ENCODE measurements at places on chromosomes 13 and 19.

GRCh38 chr19:43784241-43784980 lies 3.6 kb upstream of the KCNN4 start:
- DNase-seq, result peak; percentile 44

DNA sequence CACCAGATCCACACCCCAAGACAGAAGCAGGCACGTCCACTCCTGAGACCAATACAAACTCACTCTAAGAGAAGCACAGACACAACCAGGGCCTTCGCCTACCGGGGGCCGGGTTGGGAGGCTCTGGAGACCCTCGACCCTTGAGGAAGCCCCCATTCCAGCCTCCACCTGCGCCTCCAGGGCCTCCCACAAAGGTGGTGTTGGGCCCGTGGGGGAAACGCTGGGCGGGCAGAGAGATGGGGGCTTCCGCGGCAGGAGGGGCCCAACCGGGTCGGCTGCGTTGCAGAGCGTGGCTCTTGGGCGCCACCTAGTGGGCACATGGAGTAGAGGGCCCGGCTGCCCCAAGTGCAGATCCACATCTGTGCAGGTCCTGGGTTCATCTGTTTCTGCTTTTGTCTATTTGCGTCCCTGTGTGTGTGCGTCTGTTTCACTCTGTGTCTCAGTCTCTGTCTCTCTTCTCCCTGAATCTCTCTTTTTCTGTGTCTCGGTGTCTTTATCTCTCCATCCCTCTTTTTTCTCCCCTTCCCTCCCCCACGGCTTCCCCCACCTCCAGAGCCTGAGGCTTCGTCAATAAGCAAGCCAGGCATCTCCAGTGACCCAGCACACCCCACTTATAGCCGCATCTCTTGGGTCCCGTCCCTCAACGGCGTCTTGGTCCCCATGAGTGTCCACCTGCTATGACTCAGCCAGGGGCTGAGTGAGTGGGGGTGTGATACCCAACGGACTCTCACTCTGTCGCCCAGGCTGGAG lies 10.5 kb upstream of the TINCR start:
- DNase-seq, result peak; percentile 97

DNA sequence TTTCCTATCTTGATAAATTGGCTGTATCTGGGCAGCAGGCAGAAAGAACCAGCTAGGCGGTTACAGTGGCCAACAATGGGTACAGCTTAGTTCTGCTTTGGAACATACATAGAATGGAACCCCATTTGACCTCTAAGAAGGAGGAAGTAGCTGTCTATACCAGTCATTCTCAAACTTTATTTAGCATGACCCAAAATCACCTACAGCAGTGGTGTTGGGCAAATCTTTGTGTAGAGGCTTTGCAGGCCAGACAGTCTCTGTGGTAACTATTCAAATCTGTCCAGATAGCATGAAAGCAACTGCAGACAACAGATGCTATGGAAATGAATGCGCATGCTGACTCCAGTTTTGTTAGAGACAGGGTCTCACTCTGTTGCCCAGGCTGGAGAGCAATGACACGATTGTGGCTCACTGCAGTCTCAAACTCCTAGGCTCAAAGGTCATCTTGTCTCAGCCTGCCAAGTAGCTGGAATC lies 12.0 kb upstream of the KCNC3 start:
- DNase-seq, result no peak

DNA sequence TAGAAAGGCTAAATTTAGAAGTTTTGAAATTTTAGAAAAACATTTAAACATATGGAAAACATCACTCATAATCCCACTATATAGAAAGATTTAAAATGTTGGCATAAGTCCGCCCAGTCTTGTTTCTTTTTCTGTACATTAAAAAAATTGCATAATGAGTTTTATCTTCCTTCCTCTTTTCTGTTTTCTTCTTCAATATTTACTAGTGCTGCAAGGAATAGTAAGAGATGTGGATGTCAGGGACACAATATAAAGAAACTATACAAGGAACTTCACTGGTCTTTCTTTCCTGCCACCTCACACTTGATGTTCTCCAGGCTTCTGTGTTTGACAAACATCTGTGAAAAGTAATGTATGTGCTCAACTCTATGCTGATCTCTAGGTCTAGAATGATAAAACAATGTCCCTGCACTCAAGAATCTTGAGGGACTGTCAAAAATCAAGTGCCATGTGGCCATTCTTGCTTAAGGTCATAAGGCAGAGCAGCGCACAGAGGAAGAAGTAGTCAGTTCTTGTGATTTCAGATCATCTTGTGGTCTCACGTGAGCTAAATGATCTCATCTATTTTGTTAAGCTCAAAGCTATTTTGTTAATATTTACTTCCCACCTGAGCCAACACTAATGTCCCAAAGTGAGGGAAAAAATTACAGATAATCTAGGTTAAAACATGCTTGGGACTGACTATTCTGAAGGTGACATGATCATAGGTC lies 186.9 kb upstream of the OBI1 start:
- DNase-seq, result no peak

DNA sequence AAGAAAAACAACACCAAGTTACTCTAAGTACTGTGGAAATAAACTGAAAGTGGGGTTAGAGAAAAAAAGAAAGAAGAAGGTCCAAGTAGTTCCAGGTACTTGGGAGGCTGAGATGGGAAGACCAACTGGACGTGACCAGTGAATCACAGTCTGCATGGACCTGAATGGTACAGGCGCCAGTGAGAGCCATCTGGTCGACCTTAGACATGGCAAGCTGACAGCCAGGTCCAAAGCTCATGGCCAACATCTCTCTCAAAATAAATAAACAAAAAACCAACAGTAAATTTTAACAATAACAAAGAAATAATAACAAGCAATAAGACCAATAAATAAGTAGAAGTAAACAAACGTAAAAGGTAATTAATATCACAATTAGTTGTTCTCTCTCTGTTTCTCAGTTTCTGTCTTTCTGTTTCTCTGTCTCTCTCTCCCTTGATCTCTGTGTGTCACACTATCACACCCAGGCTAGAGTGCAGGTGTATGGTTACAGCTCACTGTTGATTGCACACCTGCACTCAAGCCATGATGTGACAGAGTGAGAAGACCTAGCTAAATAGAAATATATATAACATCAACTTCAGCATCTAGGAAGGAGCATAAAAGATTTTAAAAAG lies 31.6 kb upstream of the ZNF724 start:
- DNase-seq, result no peak
